ENCODE measurements at places on chromosomes 5 and 9. TPM values are rescaled to one million over a fixed set of nuclear protein-coding genes. Genes with fewer than 3 reads are reported as not detected.

ZNF300 gene
- total RNA-seq, result 1.1 TPM

GCNT1 gene
- total RNA-seq, result 1.3 TPM

TSSK1B gene
- not detected for total RNA-seq

GRCh38 chr5:171336521-171337209 is 27.6 kb downstream of the TLX3 start:
- no peak for DNase-seq

Measured in left ventricle myocardium inferior (tissue), 1 donor.